Natural killer cell (primary cell): ENCODE measurements at places on chromosomes 3 and 15.

GRCh38 chr3:58356054-58356453, 23.4 kb downstream of the PXK start:
- DNase-seq = no peak

- no peak for DNase-seq
Observed at GRCh38 chr3:4340411-4341335, 37.5 kb downstream of the SETMAR start.

DNA sequence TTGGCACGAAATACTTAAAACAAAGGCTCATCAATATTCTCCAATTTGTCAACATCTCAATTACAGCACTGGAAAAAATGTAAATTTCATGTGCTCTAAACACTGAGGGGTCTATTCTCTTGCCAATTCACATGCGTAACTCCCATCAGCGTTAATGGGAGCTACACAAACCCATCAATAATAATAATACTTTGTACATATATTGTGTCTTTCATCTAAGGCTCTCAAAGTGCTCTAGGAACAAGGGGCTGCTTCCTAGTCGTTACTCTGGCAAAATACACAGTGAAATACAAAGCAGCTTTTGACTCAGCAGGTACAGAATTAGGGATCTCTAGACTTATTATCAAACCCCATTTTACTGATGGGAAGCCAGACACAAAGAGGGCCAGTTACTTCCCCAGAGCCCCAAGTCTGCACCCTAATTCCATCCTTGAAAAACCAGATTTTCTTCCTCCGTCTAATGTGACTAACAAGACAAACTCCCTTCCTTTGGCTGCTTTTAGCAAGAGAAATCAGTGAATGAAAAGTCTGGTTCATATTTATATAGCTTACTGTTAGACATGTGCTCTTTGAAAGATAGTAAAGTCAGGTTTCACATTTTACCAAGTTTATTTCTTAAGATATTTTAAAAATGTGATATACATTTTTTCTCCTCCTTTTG, 20.0 kb downstream of the MEIS2 start:
- no peak for DNase-seq

- no peak for DNase-seq
Observed at GRCh38 chr3:115239717-115240116, 92.6 kb upstream of the ZBTB20 start.

- no peak for DNase-seq
Observed at GRCh38 chr3:121980450-121980796, 41.6 kb downstream of the ILDR1 start.

DNA sequence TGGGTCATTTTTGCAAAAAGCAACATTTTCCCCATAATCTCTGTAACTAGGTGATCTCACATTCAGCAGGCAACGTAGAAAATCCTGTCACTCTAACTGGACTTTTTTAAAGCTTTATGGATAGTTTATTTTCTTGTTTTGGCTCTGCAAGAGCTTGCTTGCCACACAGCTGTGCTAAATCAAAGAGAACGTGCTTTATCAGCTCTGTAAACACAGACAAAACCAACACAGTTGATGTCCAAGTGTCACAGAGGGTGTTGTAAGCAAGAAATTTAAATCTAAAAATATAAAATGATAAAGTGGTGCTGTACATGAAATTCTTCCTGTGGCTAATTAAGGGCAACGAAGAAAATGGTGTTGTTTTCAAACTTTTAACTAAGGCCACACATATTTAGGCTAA, 97.5 kb upstream of the STAC start:
- no peak for DNase-seq

GRCh38 chr15:74626752-74627692, 11.4 kb downstream of the CLK3 start:
- peak; percentile 32 for DNase-seq

DNA sequence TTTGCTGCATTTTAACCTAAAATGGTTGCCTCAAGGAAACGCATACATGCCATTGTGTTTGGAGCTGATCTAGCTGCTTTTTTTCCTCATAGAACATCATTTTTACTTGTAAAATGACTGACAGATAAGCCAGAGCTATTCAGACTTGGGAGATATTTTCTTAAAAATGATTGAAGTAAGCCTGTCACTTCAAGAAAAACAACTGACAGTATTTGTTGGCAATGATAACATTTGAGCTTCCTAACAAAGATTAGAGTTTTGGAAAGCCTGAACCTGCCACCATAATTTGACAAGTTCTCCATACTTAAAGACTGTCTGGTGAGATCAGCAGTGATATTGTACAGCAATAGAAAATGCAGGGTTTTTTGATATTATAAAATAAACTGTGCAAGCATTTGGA, 27.6 kb upstream of the MRPL3 start:
- no peak for DNase-seq

- no peak for DNase-seq
Observed at GRCh38 chr3:3705090-3705775, 94.0 kb upstream of the LRRN1 start.

- no peak for DNase-seq
Observed at GRCh38 chr15:81427176-81427575, 53.2 kb upstream of the TMC3 start.

DNA sequence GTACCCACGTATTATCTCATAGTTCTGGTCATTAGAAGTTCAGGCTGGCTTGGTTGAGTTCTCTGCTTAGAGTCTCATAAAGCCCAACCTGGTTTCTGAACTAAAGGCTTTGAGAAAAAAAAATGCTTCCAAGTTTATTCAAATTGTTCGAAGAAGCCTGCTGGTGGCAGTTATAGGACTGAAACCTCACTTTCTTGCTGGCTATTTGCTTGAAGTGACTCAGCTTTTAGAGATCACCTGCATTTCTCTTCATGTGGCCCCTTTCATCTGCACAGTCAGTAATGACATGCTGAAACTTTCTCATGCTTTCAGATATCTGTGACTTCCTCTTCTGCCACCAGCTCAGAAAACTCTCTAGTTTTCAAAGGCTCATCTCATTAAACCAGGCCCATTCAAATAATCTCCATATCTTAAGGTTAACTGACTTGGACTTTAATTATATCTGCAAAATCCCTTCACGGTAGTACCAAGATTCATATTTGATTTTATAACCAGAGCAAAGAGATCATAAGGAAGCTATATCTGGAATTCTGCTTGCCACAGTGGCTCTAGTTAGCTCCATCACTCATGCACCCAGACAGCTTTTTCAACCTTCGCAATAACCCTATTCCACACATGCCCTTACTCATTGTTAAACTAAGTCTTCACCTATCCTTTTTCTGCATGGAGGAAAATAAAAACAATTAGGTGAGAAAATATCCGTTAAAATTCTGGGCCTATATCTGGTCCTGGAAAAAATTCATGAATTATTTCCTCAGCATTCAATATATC, 433.8 kb upstream of the CBLB start:
- DNase-seq = no peak

- DNase-seq = no peak
Observed at GRCh38 chr3:151931171-151931570, 57.7 kb downstream of the SUCNR1 start.

DNA sequence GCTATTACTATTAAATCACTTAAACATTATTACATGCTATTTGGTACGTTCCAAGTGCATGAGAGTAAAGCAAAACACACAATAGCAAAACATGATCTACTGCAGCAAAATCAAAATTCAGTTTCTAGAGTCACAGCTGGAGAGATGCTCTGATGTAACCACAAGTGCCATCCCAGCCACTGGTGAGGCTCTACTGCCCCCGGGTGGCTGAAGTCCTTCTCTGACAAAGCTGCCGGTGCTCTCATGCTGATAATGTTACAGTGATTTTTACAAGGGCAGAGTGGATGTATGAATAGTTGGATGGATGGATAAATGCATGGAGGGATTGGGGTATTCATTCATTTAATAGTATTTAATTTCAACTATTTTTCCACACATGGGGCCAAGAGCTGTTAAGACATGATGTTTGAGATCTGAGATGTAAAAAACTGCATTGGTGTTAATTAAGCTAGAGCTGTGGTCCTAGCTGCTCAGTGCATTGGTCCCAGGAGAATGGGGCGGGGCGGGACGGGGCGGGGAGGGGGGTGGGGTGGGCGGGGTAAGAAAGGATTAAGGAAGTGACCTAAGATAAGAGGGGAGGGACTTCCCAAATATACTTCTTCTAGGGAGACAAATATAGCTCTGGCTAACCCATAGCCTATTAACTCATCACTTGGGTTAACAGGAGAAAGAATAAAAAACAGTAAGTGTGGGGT, 5.3 kb upstream of the SPESP1 start:
- peak; percentile 69 for DNase-seq

- DNase-seq = peak; percentile 11
Observed at GRCh38 chr3:107117922-107118536, 259.2 kb upstream of the CCDC54 start.

DNA sequence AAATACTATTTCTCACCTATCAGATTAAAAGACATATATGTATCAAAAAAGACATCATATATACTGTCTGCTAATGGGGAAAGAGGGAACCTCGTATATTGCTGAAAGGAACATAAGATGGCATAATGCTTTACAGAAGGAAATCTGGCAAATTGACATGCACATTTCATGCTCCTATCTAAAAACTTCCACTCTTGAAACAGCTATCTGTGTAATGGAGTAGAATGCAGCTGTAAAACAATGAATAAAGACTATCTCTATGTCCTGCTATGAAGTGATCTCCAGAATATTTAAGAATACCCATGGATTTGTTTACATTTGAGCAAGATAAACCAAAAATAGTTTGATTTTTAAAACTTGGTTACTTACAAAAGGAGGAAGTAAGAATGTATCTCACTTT, 107.4 kb downstream of the TBL1XR1 start:
- no peak for DNase-seq

DNA sequence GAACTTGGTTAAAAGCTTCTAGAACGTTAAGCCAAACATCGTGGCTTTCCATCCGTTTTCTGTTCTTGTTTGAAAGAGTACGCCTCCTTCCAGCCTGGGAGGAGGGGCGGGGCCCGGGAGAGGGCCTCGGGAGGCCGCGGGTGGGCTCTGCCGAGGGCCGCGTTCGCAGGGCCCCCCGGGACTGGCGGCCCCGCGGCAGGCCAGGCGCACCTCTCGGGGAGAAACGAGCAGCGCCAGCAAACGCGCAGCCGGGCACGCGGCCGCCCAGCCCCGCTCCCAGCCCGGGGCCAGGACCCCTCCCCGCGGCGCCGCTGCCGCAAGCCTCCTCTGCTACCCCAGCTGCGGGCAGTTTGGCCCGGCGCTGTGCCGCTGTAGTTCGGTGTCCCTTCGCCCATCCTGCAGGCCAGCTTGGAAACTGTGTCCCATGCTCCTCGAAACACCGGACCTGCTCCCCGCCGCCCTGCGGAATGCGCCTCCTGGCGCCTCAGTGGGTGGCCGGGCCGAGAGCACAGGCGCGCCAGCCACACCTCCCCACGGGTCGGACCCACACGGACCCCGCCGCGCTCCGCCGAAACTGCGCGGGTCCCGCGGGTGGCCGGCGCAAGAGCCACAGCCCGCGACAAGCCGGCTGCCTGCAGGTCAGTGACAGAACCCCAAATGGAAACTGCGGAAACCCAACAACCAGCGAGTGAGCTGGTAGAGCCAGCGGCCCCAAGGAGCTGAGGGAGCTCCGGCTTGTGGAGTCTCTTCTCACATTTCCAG, 2.3 kb downstream of the OCA2 start:
- DNase-seq = no peak

- peak; percentile 29 for DNase-seq
Observed at GRCh38 chr3:187319699-187320302, 28.3 kb upstream of the MASP1 start.

- no peak for DNase-seq
Observed at GRCh38 chr3:194579091-194579606, 54.1 kb downstream of the TMEM44 start.

- DNase-seq = no peak
Observed at GRCh38 chr15:62047282-62047827, 12.9 kb downstream of the VPS13C start.

DNA sequence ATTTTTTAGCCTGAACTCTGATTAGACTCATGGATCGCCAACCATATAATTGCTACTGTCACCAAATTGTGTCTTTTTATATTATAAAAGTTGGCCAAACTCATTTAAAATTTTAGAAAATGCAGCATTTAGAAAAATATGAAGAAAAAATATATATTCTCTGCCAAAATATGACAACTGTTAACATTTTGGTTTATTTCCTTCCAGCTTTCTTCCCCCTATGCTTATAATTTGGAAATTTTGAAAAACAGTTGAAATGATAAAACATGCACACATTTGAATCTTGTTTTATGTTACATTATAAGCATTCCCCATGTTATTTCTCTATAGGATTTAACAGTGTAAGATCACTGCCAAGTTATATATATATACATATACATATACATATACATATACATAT, 1112.8 kb downstream of the TUSC7 start:
- no peak for DNase-seq

DNA sequence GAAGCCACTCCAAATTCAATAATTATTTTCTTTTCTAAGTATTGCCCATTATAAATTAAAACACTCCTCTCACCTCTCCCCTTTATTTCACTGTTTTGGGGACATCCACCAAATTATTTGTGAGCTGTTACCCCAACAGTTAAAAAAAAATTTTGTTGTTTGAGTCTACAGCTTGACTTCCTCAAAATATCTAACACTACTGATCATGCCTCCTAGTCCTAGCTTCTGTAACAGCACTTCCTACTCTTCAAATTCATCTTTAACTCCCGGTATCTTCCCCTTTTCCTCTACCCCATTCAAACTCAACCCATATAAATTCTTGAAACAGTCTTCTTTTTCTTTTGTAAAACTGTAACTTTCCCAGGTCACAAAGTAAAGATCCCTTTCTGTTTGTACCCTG, 15.9 kb downstream of the PARL start:
- DNase-seq = no peak

DNA sequence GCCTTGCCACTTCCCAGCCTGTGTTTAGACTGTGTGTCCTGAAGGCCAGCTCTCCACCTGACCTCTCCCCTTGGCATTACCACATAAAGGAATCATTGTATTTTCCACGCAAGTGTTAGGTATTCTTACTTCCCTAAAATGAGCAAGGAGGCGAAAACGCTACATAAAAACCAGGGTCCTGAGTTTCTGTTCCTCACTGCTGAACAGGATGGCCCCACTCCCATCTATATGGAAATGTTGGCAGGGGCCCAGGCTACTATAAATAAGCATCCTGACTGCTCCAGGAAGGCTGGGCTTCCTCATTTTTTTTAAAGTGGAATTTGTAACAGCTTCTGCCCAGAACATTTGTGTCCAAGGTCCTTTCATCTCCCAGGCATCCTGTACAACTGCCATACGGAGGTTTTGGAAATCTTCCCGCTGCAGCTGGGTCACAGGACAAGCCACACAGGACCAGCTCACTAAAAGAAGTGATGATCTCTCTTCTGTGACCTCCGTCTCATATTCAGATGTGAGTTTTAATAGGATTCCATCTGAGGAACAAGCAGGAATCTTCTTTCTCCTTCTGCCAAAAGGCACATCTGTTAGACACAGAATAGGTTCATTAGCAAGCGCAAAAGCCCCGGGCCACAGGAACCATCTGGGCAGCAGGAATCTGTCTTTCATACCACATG, 56.4 kb upstream of the LIMD1 start:
- no peak for DNase-seq
